Fibroblast of skin of left quadriceps (primary cell): ENCODE measurements at places on chromosomes 5 and 9.
A peak's percentile ranks its signal among the peaks of the same experiment; 100 is the strongest.

GRCh38 chr5:134626369-134627014 is 6.1 kb downstream of the SAR1B start:
- no peak for DNase-seq

- no peak for DNase-seq
Observed at GRCh38 chr5:8446179-8446578, 577.2 kb downstream of the MTRR start.

DNA sequence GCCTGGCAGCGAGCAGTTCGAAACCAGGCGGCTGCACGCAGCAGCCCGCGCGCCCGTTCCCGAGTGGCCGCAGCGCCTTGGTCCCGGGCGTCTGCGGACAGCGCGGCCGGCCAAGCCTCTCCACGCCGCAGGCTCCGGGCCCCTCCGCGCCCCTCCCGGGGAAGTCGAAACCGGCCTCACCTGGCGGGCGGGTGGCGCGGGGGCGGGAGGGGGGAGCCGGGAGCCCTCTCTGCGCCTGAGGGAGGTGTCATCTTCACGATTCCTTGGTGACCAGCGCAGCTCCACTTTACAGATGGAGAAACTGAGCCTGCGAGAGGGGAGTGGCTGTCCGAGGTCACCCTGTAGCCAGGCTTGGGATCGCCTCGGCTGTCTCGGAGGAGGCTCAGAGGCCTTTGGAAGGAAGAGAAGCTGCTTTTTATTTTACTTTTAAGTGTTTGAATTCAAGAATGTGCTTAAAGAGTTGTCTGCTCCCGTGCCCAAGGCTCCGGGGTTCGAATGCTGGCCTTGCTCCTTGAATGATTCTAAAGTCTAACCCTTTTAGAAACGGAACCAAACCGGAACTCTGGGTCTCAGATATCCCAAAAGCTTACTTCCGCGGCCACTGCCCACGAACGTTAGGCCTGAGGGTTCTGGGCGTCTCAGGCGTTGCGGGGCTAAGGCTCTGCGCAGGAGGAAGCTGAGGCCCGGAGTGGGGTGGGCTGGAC is 662 bp downstream of the SUSD3 start:
- DNase-seq = no peak

GRCh38 chr5:168424594-168425323 is 61.5 kb upstream of the RARS1 start:
- DNase-seq = peak; percentile 73

DNA sequence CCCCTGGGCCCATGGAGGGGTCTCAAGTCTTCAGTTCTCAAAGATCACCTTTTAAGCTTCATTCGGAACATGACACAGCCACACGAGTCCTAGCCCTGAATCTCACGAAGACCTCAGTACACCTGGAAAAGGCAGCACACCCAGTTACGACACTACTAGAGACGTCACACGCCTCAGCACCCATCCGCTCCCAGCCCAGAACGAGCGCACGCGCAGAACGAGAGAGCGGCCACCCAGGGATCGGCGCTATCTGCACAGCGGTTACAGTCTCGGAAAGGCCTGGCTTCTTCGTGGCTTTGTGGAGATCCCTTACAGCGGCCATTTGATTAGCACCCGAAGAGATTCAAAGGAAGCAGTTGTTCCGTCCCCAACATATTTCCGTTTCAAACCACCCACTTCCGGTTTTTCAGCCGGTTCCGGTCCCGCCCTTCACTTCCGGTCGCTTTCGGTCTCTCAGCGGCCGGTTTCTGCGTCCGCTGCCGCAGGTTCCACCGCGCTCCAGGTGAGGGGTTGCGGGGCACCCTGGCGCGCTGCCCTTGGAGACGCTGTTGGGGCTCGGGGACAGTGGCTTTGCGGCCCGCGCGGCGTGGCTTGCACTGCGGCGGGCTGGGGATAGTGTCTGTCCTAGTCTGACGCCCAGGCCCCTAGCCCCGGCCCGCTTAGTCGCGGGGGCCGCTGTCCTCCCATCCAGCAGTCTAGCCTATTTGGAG is at the start of gene UBLCP1:
Gene UBLCP1 (plus strand): TSS at position 432 of the 710 bp plus-strand sequence. CDS start 5,626 bp downstream, outside the sequence.
- peak; percentile 49 for DNase-seq

GRCh38 chr9:20028849-20029231 is 240.0 kb upstream of the SLC24A2 start:
- no peak for DNase-seq

DNA sequence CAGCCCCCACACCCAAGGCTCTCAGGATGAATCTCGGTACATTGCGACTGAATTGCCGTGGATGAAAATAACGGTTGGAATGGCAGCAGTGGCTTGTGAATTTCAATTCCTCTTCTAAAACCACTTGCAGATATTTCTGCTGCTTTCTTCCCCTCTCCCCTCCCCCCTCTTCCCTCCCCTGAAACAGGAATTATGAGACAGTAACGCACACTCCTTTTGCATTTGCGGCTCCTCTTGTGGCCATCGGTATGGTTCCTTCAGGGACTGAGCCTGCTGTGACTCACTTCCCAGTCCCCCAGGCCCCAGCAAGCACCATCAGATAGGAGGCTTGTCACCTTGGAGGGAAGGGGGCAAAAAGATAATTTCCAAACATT is 9.7 kb downstream of the DCANP1 start:
- no peak for DNase-seq
